ENCODE measurements at places on chromosomes 13 and 19.

GRCh38 chr19:33005440-33005839, 33.4 kb downstream of the FAAP24 start:
- DNase-seq: no peak

- DNase-seq: peak; percentile 95
These were observed at the start of gene PHF11 for GRCh38 chr13:49495783-49496762. Gene PHF11, plus strand, starts transcription at chr13:49495953. Its CDS starts 49 bp downstream, at chr13:49496002.

DNA sequence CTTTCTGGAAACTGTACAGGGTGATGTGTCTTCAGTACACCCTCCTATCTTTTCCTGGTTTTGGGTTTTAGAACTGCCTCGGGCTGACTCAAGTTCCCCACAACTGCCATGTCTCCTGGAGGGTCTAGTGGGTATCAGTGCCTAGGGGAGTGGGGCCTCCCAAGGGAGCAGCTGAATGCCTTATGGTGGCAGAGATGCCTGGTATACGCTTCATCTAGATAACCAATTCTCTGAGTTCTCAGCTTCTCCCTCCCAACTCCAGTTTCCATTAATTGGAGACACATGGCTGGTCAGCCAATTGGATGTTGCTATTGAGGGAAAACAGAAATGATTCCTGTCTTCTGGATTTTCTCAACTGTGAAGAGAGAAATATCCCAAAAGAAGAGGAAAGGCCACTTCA, 12.8 kb downstream of the ZNF439 start:
- DNase-seq: no peak

- DNase-seq: no peak
These were observed 27.3 kb downstream of the PTPRS start for GRCh38 chr19:5313307-5313706.

GRCh38 chr19:15125232-15126067, 18.2 kb downstream of the SYDE1 start:
- DNase-seq: peak; percentile 99

DNA sequence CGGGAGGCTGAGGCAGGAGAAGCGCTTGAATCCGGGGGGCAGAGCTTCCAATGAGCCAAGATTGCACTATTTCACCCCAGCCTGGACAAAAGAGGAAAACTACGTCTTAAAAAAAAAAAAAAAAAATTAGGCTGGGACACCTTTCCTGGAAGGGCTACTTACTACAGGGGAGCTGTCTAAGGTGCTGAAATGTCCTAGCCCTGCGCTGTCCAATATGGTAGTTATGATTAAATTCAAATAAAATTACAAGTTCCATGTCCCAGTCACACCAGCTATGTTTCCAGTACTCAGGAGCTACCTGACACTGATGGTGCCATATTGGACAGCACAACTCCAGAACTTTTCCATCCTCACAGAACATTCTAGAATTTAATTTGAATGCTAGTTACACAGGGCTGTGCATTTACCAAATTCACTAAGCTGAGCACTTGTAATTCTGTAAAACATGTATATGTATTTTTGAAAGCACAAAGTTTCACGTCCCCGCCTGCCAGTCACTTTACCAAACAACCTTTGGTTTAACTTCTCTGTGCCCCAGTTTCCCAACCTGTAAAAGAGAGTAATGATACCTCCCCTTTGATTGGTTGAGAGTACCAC, 9.2 kb upstream of the ZSCAN22 start:
- DNase-seq: peak; percentile 10

DNA sequence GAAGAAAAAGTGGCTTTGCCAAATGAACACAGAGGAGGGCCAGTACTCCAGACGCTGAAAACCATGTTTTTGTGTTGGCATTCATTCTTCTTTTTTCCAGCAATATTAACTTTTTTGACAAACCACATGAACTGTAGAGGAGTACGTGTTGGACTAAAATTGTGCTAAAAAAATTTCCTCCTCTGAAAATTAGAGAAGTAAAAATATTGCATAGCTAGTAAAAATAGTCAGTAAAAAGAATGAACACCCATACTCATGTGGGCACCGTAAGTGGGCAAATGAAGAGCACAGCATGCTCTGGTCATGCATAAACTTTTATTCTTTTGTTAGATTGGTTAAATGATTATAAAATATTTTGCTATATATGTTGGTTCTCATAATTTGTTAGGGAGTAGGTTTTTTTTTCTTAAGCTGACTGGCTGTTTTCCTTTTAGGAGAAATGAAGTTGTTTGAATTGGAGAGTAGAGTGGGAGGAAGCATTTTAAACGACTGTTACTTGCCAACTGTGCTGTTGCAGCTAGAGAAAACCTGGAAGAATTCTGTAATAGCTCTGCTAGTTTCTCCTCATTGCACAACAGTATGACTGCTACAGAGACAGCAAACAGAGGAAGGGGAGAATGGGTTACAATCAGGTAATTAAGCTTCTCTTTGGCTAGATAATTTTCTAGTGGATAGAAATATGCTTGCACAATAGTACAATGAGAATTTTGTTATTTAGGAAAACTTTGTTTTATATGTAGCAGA, 222.4 kb downstream of the KCTD12 start:
- peak; percentile 37 for DNase-seq

GRCh38 chr13:26075498-26075897, 23.7 kb upstream of the SHISA2 start:
- no peak for DNase-seq

- DNase-seq: no peak
These were observed 12.2 kb upstream of the KLK12 start for GRCh38 chr19:51047031-51047335.

GRCh38 chr19:57515255-57515654, 11.9 kb upstream of the ZNF549 start:
- DNase-seq: no peak

- no peak for DNase-seq
These were observed 865.4 kb downstream of the SLITRK6 start for GRCh38 chr13:84933797-84934196.

DNA sequence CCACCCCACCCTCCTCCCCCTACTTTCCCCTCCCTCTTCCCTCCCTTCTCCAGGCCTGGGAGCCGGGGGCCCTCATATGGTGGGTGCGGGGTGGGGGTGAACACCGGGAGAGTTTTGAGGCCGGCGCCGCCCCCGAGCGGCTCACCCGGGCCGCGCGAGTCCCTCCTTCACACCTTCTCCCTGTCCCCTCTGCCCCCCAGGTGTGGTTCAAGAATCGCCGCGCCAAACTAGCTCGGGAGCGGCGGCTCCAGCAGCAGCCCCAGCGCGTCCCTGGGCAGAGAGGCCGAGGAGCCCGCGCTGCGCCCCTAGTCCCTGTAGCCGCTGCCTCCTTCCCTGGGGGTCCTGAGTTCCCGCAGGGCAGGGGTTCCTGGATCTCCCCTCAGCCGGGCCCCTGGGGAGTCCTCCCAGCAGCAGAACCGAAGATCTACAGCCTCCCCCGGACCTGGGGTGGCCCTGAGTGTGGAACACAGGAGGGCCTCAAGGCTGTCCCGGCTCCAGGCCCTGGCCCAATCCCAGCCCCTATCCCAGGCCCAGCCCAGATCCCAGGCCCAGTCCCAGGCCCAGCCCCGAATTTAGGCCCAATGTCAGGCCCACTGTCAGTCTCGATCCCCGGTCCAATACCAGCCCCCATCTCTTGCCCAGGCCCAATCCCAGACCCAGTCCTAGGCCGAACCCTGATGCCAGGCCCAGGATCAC, 1.7 kb downstream of the TPRX2 start:
- no peak for DNase-seq

DNA sequence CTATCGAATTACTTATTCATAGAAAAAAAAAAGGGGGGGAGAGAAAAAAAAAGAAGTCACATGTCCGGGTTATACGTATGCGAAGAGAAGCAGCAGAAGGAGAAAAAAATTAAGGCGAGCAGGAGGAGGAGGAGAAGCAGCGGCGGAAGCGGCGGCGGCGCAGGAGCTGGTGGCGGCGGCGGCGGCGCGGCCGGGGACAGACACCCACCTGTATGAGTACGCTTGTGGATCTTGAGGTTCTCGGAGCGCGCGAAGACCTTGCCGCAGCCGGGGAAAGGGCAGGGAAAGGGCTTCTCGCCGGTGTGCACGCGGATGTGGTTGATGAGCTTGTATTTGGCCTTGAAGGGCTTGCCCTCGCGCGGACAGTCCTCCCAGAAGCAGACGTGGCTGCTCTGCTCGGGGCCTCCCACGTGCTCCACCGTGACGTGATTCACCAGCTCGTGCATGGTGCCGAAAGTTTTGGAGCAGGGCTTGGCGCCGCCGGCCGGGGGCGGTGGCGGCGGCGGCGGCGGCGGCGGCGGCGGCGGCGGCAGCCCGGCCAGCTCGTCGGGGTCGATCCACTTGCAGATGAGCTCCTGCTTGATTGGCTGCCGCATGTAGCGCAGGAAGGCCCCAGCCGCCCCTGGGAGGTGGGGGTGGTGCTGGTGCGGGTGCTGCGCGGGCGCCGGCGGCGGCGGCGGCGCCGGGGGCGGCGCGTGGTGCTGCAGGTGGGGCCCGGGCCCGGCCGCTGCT, 1.5 kb downstream of the ZIC5 start:
- DNase-seq: no peak

- no peak for DNase-seq
These were observed at the start of gene LTBP4 for GRCh38 chr19:40601134-40601974. Gene LTBP4, plus strand, starts transcription at chr19:40601369. Its CDS starts 19 bp downstream, at chr19:40601388.

DNA sequence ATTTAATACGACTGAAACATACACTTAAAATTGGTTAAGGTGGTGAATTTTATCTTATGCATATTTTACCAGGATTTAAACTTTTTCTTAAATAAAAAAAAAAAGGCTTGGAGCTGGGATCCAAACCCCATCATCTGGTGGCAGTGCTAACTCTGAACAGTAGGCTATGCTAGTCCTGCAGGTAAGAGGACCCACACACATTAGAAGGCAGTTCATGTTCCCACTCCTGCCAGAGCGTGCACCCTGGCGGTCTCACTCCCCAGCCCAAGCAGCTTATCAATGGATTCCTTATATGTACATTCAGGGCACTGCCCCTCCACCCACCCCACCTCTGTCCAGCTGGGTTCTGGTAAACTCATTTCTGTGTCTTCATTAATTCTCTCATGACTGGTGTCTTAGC, 31.3 kb upstream of the CEBPA start:
- no peak for DNase-seq

DNA sequence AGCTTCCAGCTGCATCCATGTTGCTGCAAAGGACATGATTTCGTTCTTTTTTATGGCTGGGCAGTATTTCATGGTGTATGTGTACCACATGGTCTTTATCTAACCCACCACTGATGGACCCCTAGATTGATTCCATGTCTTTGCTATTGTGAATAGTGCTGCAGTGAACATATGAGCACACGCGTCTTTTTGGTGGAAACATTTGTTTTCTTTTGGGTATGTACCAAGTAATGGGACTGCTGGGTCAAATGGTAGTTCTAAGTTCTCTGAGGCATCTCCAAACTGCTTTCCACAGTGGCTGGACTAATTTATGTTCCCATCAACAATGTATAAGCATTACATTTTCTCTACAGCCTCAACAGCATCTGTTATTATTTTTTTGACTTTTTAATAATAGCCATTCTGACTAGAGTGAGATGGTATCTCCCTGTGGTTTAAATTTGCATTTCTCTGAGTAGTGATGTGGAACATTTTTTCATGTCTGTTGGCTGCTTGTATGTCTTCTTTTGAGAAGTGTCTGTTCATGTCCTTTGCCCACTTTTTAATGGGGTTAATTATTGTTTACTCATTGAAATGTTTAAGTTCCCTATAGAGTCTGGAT, 6.8 kb upstream of the UBE2L5 start:
- DNase-seq: no peak

- no peak for DNase-seq
These were observed 126.0 kb downstream of the ATP11A start for GRCh38 chr13:112815871-112816270.

- no peak for DNase-seq
These were observed 5.4 kb upstream of the ZNF98 start for GRCh38 chr19:22427547-22427946.

DNA sequence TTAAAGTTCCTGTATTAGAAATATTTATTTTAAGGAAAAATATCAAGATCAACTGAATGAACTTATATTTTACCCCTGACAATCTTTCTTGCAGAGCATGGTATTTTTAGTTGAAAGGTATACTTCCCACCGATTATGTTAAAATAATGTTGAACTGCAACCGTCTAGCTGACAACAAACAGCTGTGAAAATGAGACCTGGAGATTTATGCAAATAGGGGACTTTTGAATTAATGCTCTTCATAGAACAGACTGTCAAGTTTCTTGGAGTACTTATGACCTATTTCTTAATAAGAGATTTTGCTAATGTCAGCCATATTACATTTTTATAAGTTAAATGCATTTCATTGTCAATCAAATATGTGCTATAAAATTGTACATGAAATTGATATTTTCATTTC, 210.9 kb downstream of the NALCN start:
- DNase-seq: no peak

DNA sequence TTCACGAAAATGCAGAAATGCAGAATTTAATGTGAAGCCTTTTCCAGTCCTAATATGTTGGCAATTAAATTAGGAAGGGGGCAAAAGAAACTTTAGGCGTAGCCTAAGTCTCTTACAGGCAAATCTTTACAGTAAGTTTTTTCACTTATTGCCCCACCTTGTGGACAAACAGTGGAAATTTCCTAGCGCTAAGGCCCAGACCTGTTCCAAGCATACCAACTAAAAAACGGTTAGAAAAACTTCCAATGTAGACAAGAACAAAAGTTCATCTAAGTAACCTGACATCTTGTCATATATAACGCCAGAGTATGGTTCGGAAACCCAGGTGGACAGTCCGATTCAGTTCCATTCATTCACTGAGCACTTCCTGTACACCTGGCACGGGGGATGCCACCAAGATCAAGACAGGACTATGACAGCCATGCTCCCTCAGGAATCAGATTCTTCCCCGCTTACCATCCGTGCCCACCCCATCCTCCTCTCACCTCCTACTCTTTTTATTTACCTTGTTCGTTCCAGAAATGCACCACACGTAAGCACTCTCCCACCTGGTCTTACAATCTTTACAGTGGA, 4.9 kb downstream of the ZAR1L start:
- peak; percentile 70 for DNase-seq

DNA sequence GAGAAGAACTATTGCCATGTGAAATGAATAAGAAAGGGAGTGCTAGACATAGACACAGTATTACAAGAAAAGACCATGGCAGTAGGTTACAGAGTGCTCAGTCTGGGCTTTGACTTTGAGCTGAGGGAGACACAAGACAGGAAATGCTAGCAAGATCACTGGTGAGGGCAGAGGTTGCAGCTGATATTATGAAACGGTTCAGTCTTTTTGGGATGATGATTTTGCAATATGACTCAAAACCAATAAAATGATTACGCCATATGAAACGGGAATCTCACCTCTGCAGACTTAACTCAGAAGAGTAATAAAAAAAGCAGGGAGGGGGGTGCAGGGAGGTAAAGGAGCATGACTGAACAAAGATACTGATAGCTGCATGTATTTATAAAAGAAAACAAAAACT, 123.1 kb downstream of the RBM26 start:
- peak; percentile 21 for DNase-seq

DNA sequence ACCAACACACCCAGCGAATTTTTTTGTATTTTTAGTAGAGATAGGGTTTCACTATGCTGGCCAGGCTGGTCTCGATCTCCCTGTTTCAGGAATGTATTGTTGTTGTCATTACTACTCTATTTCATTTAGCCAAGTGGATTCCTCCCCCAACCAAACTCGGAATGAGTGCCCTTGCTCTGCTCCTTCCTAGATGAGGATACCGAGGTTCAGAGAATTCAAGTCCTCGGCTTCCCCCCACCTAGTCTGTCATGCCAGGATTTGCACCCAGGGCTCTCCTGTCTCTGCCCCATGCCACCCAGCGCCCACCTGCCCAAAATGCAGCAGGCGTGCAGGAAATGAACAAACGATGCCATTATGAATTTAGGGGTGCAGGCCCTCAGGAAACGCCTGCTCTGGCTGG, 3.5 kb upstream of the SPACA4 start:
- no peak for DNase-seq

Measured in suppressor macrophage treated with lipopolysaccharide for 4 hours (primary cell).